Brain microvascular endothelial cell (primary cell): ENCODE measurements at places on chromosomes 4 and X.

DNA sequence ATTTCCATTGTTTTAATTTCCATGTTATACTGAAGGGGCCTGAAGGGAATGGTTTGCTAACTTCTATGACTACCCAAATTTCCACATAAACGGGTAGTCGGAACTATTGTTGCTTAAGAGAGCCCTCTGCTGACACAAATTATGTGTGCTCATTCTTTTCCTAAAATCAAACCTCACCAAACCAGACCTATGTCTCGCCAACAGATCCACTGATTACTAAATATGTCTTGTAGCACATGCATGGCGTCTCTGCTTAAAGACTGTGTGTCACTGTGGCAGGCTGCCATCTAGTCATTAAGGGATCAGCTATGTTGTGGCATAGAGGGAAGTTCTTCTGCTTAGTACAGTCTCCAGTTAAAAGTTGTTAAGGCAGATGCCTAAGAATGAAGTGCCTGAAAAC lies 25.1 kb downstream of the PIR start:
- DNase-seq: peak; percentile 20

DNA sequence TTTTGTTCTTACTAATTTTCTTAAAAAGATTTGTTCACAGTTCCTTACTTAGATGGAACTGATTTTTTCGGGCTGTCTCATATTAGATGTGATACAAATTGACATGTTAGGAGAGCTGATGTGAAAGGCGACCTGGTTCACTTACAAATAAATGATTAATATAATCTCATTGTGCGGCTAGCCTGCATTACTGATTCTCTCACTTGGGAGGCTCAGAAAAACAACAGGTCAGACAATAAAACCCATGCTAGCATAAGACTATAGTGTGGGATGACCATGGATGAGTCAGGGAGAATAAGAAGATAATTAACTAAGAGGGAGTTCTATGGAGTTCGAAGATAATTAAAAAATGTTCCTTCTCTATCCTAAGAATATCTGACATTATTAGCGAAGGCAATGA lies 40.8 kb downstream of the RTL9 start:
- no peak for DNase-seq

DNA sequence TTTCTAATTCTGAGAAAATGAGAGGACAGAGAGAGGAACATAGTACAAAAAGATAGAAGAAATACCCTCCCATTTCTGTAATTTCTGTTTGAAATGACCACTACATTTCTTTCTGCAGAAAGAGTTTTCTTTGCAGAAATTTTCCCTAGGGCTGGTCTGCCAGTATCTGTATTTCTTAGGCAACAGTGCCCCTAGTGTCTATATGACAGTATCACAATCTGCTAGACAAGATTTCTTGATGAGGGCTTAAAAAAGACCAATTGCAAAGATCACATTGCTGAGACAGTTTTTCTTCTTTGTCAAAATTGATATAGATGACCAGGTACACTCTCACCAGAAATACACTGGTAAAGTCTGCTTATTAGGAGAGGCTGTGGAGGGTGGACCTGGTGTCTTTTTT lies 81.0 kb upstream of the ZDHHC15 start:
- peak; percentile 4 for DNase-seq

DNA sequence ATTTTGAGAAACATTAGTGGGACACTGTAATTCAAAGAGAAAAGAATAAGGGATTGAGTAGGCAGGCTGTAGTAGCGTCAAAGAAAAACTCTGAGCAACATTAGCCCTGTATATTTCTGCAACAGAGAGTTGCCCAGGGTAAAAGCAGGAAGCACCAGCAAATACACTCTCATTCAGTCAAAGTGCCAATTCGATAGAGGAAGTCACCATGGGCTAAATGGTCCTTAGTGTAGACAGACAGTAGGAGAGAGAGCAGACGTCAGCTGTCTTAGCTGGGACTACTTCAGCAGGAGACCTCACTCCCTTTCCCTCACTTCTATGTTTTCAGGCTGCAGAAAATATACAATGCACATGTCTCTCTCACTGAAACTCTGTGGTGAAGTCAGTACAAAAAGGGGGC lies 2073.8 kb upstream of the TENM3 start:
- DNase-seq: no peak

- no peak for DNase-seq
Measured at GRCh38 chr4:113256946-113257345, 207.5 kb downstream of the ANK2 start.

GRCh38 chr4:115945026-115945425 lies 831.6 kb upstream of the NDST4 start:
- DNase-seq: no peak
